ENCODE measurements at places on chromosomes 4 and X. TPM values are rescaled to one million over a fixed set of nuclear protein-coding genes. Genes with fewer than 3 reads are reported as not detected.

SLC6A8 gene
- 0.84 TPM for total RNA-seq

ADAM29 gene
- 0.41 TPM for total RNA-seq

GRCh38 chrX:23993012-23993633 is 33.9 kb downstream of the KLHL15 start:
- no peaks in the 10 kb centered on the region for H3K27me3 ChIP-seq
- no peaks in the 10 kb centered on the region for H3K4me1 ChIP-seq
- no peak for DNase-seq

- H3K27me3 ChIP-seq = no peaks in the 10 kb centered on the region
- DNase-seq = no peak
- H3K36me3 ChIP-seq = no peaks in the 10 kb centered on the region
Measured at GRCh38 chr4:176660561-176660960, 132.2 kb downstream of the VEGFC start.

GRCh38 chrX:130443875-130444274 is 42.1 kb downstream of the RBMX2 start:
- H3K27me3 ChIP-seq = no peaks in the 10 kb centered on the region
- no peaks in the 10 kb centered on the region for H3K4me1 ChIP-seq
- H3K36me3 ChIP-seq = no peaks in the 10 kb centered on the region

Measured in CD4-positive, alpha-beta memory T cell (primary cell).